ENCODE measurements at places on chromosomes 4 and X.

- DNase-seq: no peak
Measured at GRCh38 chr4:176002007-176002613, 63.5 kb upstream of the WDR17 start.

GRCh38 chrX:120672389-120672788, 42.5 kb upstream of the C1GALT1C1 start:
- no peak for DNase-seq

GRCh38 chr4:7020856-7021255, 22.3 kb upstream of the TADA2B start:
- DNase-seq: no peak

DNA sequence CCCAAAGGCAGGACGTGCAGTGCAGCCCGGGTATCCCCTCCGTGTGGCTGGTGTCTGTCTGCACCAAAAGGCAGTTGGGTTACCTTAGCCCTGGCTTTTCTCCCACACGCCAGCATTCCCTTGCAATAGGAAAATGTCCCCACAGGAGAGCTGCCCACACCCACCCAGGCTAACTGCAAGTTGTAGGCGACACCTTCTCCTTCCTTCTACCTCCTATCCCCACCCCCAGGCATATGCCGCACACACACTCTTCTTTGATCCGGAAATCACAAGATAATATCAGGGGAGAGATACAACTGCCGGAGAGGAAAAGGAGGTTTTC, 444 bp upstream of the APBB2 start:
- no peak for DNase-seq

DNA sequence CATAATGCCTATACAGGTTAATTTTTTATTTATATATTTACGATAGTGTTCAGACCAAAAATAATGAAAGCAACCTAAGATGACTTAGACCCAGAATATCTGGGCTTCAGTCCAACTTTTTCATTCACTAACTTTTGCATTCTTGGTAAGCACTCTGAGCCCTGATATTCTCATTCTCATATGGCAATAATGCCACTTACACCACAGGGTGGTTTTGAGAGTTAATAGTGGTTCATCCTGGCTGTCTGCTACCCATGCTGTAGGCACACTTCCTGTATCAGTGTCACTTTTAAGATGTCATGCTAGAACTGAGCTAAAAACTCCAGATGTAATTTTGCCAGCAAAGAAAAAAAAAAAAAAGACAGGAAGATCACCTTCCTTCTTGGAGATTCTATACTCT, 508.7 kb upstream of the FMR1 start:
- DNase-seq: no peak

- DNase-seq: no peak
Measured at GRCh38 chr4:26583538-26583864, 383 bp upstream of the TBC1D19 start.

- no peak for DNase-seq
Measured at GRCh38 chr4:110034026-110034393, 121.3 kb downstream of the EGF start.

GRCh38 chr4:151169223-151169622, 69.8 kb downstream of the RPS3A start:
- DNase-seq: no peak

- no peak for DNase-seq
Measured at GRCh38 chrX:124242131-124242530, 90.3 kb upstream of the TEX13D start.

DNA sequence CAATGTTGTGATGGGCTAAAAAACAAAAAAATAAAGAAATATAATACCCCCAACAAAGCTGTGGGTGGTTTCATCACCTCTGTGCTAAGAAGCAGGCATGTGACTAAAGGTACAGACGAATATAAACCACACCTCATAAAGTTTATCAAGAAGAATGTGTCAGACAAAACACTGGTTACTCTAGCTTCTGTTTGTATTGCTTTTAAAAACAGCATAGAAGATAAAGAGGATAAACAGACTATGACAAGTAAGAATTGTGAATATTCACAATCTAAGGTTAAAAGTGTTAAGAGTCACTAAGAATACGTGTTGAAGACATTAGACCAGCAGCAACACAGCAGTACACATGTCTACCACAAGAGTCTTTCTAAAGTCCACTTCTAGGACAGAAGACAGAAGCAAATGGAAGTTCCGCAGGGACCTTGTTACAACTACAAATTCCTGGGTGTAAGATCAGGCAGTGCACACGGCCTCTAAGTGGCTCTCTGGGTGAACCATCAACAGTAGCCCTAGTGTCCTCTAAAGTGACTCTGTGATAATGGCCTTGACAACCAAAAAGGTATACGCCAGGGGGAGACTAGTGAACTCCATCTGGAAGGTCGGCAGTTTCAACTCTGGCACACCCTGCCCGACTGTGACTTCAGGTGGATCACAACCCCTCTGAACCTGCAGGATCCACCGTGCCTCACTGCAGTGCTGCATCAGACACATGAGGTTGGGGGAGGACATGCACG, 8.3 kb upstream of the FGFBP2 start:
- no peak for DNase-seq

DNA sequence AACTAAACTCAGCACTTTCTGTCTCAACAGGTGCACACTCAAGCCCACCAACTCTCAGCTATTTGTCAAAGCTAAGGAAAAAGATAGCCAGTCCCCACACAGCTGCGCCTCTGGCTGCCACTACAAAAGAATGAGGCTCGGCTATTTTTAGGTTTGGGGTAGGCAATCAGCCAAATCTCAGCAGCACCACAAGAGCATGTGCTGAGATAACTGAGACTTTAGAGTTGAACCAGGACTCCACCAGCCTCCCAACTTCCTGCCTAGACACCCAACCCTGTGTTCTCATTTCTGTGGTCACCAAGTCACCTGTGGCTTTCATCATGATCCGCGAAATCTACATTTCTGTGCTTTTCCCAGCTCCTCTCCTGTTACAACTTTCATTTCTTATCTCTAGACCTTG, 28.0 kb downstream of the DMD start:
- no peak for DNase-seq

DNA sequence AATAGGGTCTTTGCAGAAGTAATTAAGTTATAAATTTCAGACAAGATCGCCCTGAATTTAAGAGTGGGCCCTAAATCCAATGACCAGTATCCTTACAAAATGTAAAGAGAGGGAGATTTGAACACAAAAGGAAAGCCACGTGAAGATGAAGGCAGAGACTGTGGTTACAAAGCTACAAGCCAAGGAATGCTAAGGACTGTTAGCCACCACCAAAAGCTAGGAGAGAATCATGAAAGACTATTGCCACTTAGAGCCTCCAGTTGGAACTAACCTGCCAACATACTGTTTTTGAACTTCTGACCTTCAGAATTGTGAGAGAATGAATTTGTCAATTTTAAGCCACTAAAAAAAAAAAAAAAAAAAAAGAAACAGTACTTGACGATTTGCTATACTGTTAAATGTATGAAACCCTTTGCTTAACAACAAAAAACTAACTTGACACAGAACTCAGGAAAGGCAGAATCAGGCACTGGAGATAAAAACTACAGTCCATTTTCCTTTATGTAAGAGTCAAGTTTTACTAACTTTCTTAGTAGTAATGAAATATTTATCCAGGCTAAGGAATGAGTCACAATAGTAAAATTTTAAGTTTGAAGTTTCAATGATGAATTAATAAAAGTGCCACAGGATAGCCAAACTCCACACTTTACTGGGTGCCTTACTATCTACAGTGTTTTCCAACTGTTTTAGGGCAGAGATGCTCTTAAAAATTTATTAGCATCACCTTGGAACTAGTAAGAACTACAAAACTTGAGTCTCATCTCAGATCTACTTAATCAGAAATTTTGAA, 25.1 kb downstream of the DHX15 start:
- no peak for DNase-seq

DNA sequence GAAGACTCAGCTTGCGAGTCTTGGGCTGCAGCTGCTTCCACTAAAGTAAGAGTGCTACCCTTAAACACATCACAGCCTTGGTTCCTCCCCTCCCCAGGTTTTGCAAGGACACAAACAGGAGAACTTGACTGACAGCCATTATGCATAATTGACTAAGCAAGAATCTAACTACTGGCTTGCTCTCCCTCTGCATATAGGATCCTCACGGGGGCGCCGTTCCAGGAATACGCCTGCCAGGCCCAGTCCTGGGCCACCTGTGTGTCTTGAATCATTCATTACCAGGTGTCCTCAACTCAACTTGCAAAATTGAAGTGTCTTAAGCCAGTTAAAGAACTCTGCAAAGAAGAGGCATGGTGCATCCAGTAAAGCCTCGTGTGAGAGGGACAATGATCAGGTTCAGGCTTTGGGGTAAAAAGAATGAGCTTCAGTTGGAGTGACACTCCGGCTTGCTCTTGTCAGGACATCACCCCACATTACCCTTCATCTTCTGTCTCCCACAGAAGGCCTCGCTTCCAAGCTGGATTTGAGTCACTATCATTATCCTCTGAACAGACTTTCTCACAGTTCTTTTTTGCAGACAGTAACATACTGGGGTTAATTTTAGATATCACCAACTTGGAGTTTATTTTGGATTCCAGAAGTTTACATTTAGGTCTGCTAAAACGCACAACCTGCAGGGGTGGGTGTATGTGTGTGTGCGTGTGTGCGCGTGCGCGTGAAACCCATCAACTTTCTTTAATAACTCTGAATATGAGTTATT, 273.5 kb upstream of the HS3ST1 start:
- no peak for DNase-seq

GRCh38 chrX:8684201-8684965, 47.6 kb downstream of the ANOS1 start:
- DNase-seq: no peak

GRCh38 chrX:40402831-40403533, 177.8 kb upstream of the ATP6AP2 start:
- no peak for DNase-seq

- DNase-seq: no peak
Measured at GRCh38 chr4:7173841-7174449, 18.4 kb upstream of the SORCS2 start.

GRCh38 chr4:8736090-8736825, 135.4 kb downstream of the HMX1 start:
- no peak for DNase-seq

GRCh38 chr4:127783026-127783769, 1.1 kb downstream of the HSPA4L start:
- DNase-seq: no peak

DNA sequence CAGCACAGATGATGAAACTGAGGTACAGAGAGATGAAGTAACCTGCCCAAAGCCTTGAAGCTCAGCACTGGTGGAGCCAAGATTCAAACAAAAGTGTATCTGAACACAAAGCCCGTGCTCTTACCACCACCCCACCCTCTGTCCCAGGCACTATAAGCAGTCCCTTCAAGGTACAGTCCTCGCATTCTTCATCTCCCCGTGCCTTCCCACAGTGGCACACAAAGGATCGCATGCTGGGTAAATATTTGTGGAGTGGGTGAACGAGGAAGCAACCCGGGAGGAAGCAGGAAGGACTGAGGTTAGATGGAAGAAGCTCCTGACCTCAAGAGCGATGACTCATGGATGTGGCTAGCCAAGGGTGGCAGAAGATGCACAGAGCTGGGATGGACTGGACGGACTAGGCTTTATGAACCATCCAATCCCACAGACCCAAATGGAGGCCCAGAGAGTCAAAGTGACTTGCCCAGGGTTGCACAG, 18.4 kb downstream of the IQSEC2 start:
- no peak for DNase-seq

DNA sequence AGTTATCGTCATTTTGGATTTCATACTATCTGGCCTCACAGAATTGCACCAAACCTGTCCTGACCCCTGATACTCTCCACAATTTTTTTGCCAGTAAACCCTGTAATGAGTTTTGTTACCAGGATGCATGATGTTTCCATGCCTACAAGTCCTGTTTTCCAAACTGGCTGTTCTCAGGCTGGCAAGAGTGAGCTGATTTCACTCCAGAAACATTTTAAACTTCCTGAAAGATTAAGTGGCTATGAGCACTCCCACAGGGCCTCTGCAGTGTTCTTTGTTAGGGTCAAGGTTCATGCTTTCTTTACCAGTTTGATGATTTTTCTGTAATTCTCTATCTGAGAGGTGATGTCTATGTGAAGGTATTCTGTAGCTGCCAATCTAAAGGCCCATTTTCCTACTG, 31.7 kb upstream of the PDLIM3 start:
- no peak for DNase-seq

- no peak for DNase-seq
Measured at GRCh38 chr4:152424396-152424795, 111.5 kb downstream of the FBXW7 start.

GRCh38 chr4:6020613-6021012, 2.4 kb upstream of the C4orf50 start:
- DNase-seq: no peak

DNA sequence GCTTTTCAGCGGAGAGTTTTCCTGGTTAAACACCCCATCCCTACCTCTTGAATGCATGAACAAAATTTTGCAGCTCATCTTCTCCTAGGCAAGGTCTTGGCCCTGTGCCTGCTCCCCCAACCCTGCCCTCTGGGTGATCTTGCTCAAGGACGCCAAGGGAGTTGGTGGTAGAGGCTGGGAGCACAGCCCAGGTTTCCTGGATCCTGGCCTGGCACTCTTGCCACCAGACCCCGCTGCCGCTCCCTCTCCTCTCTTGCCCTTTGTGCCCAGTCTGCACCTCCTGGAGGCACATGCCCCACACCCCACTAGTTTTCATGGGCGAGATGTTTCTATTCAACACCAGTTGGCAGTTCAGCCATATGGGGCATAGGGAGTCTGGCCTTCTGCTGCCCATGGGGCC, 37.3 kb downstream of the TSC22D3 start:
- no peak for DNase-seq

GRCh38 chrX:38277802-38278201, 49.5 kb downstream of the RPGR start:
- no peak for DNase-seq

- no peak for DNase-seq
Measured at GRCh38 chrX:18906286-18906685, 77.6 kb downstream of the PHKA2 start.

DNA sequence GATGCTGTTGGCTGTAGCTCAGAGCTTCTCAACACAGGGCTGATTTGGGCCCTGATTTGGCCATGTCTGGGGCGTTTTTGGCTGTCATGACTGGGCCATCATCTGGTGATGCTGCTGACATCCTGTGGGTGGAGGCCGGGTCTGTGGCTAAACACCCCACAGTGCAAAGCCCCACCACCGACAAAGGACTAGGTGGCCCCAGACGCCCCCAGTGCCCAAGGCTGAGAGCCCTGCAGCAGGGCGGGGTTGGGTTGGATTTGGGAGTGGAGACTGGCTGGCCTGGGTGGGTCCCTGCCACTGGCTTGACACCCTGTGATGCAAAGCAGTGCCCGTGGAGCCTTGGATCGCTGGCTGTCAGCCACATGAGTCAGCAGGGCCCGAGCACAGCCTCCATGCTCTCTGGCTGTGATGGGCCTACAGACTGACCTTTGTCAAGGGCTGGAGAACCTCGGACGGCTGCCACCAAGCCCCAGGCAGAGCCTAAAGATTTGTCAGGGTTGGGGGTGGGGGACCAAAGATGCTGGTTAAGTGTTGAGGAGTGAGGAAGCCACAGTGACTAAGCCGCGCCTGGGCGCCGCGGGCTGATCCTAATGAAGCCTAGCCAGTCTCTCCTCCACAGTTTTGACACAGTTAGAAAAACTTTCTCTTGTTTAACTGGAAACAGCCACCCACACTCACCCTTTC, 28.3 kb downstream of the CYTL1 start:
- no peak for DNase-seq

- no peak for DNase-seq
Measured at GRCh38 chr4:185838104-185838452, 26.1 kb upstream of the SORBS2 start.

Measured in CD4-positive, alpha-beta T cell treated with Interleukin-6 for 4 hours (primary cell).